ENCODE measurements at places on chromosomes 2 and 18.

DNA sequence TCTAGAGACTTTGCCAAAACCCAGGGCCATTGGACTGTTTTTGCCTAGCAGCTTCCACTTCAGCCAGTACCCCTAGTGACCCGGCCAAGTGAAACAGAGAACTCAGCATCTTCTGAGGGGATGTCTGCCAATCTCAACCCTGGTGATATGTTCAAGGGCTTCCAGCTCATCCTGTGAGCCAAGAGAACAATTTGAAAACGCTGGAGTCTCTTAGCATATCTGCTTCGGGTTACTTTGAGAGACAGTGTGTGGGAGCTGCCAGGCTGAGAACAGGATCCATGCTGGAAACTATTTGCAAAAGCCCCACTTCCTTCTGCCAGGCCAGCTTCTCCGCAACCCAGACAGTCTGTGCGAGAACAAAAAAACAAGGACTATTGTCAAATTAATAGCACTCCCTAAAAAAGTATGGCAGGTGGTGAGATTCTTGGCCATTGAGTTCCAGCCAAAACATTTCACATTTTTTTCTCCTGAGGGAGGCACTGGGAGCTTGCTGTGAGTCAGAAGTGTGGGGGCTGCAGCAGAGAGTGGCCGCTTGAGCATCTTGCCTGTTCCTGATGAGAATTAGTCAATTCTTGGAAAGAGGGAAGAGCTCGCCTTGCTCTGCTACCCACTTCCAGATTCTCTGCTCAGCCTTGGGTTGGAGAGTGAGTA lies 395.6 kb upstream of the TRIB2 start:
- DNase-seq, result peak; percentile 82

DNA sequence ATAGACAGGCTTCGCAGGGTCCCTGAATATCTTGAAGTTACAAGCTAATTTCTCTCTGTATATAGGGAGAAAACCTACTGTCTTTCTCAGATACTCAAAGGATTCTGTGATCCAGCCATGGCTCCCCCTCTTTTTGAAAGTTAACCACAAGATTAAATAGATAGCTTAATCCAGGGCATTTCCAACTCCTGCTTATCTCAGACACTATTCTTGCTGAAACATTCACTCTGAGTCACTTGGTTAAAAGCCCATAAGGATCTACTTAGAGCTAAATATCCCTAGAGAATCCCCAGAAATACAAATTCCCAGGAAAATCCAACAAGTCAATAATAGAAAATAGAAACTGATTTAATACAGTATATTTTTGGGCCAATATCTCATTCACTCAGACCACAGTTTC lies 179.1 kb upstream of the LYPD1 start:
- DNase-seq, result no peak

GRCh38 chr2:123502931-123503330 lies 522.2 kb upstream of the CNTNAP5 start:
- no peak for DNase-seq

DNA sequence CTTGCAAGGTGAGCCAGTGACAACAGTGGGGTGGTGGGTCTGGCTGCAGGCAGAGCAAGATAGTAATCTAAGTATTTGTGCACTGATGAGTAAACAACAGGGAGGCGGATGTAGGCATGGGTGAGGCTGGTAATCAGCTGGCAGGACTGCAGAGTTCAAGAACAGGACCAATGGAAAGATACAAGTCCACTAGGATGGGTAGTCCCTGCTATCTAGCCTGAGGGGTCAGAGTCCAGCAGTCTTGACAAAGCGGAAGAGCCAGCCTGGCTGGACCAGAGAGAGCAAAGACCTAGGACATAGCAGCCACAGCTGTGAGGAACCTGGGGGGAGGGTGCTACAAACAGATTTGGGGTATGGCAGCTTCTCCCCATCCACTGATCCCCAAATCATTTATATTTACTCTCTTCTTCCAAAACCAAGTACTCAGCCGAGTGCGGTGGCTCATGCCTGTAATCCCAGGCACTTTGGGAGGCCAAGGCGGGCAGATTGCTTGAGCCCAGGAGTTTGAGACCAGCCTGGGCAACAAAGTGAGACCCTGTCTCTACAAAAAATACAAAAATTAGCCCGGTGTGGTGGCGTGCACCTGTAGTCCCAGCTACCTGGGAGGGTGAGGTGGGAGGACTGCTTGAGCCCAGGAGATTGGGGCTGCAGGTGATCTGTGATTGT lies 25.9 kb downstream of the VIL1 start:
- DNase-seq, result no peak

GRCh38 chr2:81942136-81942680 lies 1637.7 kb upstream of the LRRTM1 start:
- DNase-seq, result no peak

DNA sequence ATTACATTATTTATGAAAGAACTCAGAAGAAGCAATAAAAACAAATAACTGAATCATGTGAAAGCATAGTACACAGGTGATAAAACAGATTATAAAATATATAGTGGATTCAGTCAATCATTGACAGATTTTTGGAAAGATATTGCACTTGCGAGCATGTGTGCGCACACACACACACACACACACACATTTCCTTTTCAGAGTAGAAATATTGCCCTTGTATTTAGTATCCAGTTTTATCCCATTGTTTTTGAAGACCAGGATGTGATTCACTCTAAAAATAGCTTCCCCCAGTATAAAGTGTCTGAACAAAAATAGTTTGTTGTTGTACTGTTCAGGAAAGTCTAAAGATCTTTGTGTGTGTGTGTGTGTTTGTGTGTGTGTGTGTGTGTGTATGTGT lies 145.5 kb downstream of the CALCRL start:
- DNase-seq, result no peak

DNA sequence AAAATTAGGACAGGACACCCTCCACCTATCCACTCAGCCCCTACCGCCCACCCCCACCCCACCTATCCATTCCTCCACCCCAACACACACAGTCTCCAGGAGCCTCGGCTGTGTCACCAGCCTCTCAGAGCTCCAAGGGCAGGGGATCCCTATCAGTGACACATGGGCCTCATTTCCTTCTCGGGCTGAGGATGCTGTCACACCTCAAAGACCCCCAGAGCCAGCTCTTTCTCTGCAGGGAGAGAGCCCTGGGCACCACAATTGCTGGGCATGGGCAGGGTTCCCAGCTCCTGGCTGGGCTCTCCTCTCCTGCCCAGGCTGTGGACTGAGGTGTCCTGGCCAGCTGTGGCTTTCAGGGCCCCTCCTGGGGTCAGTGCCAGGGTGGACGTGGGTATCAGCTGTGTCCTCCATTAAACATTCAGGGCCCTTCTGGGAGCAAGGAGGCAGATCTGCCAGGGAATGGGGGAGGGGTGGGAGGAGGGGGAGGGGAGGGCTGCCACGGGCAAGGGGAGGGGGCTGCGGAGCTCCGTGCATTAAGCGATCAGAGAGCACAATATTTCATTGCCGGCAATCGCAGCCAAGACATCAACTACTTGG lies 14.3 kb upstream of the ECEL1 start:
- DNase-seq, result no peak

- DNase-seq, result no peak
Observed at GRCh38 chr2:113218283-113219091, 44.7 kb downstream of the PSD4 start.

- peak; percentile 52 for DNase-seq
Observed at GRCh38 chr18:23135550-23136325, 453 bp downstream of the CABLES1 start.

GRCh38 chr18:1361936-1362335 lies 457.3 kb downstream of the ADCYAP1 start:
- DNase-seq, result no peak

DNA sequence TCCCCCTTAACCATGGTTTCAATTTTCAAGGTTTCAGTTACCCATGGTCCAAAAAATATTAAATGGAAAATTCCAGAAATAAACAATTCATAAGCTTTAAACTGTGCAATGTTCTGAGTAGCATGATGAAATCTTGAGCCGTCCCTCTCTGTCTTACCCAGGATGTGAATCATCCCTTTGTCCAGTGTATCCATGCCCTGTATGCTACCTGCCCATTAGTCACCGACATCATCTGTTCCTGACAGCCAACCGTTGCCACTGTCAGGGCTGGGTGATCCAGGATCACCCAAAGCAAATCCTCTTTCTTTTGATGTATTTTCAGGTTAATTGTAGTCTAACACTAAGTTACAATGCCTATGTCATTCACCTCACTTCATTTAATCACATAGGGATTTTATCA lies 15.7 kb upstream of the OLA1 start:
- DNase-seq, result no peak

- no peak for DNase-seq
Observed at GRCh38 chr2:58871469-58872142, 630.5 kb upstream of the FANCL start.

DNA sequence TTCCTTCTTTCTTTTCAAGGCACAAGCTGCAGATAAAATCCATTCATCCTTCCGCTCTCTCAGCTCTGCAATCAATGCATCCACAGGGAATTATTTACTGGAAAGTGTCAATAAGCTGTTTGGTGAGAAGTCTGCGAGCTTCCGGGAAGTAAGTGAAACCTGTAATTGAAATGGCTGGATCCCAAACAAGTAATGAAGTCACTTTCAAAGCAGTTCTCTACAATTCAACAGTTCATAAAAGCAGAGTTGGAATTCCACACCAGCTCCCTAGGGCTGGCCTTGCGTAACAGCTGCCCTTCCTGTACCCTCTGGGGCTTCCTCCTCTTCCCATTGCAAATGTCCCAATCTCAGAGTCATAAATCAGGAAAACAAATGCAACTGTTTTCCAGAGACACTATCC lies 9.6 kb downstream of the SERPINB2 start:
- no peak for DNase-seq

DNA sequence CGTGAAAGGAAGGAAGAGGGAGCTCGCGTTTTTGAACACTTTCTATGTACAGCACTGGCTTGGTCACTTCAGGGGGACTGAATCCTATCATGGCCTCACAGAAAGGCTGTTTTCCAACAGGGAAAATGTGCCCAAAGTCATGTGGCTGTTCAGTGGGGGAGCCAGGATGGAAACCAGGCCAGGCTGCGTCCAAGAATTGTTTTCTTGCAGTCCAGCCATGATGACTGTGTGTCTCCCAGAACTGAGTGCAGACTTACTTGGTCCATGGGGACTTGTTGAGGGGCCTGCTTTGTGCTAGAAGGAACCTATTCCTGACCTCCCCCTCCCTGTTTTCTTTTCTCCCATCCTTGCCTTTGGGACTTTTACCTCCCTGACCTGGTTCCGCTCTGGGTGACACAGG lies 46.9 kb downstream of the EMILIN2 start:
- DNase-seq, result no peak

- no peak for DNase-seq
Observed at GRCh38 chr2:63977904-63978303, 41.3 kb downstream of the VPS54 start.

- no peak for DNase-seq
Observed at GRCh38 chr2:147345246-147345645, 499.6 kb upstream of the ACVR2A start.

GRCh38 chr18:31064130-31064529 lies 21.6 kb upstream of the DSC3 start:
- no peak for DNase-seq

- DNase-seq, result no peak
Observed at GRCh38 chr2:64987001-64987955, 1.9 kb upstream of the SLC1A4 start.

DNA sequence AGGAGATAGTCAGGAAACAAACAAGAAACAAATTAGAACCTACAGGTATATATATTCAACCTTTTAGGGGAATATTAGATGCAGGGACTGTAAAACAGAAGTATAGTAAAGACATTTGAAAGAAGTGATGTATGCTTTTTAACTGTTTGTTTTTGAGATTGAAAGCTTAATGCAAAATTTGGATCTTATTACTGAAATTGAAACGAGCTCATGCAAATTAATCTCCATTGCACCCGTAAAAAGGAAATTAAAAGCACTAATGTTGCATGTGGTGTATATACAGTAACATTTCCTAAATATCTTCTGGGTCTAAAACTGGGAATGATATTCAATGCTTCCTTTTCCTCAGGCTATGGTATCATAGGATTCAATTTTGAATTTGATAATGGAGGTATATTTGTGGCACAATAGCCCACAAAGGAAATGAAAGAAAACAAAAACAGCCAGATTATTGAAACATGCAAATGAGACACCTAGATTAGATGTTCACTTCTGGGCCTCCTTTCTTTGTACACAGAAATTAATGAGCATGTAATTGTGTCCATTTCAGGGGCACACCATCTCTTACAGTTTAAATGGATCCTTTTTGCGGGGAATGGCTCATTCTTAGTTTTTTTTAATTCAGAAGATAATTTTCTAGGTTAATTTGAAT lies 1.6 kb upstream of the ELOA2 start:
- DNase-seq, result no peak

GRCh38 chr2:47023332-47023731 lies 107.7 kb upstream of the MCFD2 start:
- DNase-seq, result no peak

DNA sequence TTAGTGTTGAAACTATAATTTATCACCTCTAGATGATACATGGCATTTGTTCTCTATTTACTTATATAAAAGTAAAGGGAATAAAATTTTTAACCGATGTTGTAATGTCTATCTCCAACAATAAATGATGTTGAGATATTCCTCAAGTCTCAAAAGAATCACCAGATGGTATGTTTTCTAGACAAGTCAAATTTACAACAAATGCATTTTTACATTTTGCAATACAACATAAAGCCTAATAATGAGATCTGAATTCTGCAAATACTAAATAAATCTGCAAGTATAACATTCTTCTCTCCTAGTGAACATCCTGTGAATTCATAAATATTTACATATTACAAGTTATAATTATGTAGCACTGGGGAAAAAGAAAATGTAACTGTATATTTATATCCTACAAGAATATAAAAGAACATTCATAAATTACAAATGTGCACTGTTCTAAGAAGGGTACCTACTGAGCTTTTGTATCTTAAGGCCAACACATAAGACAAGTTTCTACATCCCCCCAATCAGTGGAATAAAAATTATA lies 1504.4 kb upstream of the ZEB2 start:
- no peak for DNase-seq

- no peak for DNase-seq
Observed at GRCh38 chr2:197975931-197976519, 171.6 kb downstream of the PLCL1 start.

GRCh38 chr2:221726894-221727513 lies 154.9 kb upstream of the EPHA4 start:
- no peak for DNase-seq

DNA sequence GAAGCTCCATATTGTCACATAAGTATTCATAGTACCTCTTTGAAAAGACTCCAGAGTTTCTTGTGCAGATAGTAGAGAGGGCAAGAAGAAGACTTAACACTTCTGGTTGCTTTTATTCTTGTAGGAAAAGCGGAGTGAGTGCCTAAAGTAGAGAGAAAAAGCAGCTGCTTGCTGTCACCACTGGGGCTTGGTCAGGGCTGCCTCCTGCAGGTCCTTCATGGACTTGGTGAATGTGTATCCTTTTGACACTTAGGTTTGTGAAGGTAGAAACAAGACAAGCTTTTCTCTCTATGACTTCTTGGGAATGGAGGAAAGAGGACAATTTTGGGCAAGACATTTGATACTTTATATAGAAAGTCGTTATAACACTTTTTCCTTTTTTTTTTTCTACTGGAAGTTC lies 312.8 kb upstream of the FANCL start:
- DNase-seq, result no peak

DNA sequence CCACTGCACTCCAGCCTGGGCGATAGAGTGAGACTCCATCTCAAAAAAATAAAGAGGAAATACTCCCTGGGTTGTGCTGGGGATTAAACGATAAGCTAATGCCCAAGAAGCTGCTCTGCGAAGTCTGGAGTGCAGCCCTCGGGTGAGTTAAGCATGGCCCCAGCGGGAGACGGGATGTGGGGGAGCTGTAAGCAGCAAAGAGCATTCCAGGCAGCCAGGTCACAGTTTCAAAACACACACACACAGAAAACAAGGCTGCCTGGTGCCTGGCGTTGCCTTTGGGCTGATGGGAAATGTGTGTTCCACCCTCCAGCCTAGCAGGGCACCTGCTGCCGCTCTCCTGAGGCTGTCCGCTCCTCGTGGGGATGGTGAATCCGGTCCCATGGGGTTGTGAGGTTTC lies 24.1 kb downstream of the ODC1 start:
- no peak for DNase-seq
